ENCODE measurements at places on chromosomes 7 and 10. TPM values are rescaled to one million over a fixed set of nuclear protein-coding genes. Genes with fewer than 3 reads are reported as not detected.
A peak's percentile ranks its signal among the peaks of the same experiment; 100 is the strongest.

The FAM25A gene
- total RNA-seq: 795 TPM

- no peak for DNase-seq
Observed at GRCh38 chr10:110286841-110287240, 17.9 kb downstream of the SMNDC1 start.

GRCh38 chr7:101170617-101171441 is 5.5 kb upstream of the VGF start:
- no peak for DNase-seq

DNA sequence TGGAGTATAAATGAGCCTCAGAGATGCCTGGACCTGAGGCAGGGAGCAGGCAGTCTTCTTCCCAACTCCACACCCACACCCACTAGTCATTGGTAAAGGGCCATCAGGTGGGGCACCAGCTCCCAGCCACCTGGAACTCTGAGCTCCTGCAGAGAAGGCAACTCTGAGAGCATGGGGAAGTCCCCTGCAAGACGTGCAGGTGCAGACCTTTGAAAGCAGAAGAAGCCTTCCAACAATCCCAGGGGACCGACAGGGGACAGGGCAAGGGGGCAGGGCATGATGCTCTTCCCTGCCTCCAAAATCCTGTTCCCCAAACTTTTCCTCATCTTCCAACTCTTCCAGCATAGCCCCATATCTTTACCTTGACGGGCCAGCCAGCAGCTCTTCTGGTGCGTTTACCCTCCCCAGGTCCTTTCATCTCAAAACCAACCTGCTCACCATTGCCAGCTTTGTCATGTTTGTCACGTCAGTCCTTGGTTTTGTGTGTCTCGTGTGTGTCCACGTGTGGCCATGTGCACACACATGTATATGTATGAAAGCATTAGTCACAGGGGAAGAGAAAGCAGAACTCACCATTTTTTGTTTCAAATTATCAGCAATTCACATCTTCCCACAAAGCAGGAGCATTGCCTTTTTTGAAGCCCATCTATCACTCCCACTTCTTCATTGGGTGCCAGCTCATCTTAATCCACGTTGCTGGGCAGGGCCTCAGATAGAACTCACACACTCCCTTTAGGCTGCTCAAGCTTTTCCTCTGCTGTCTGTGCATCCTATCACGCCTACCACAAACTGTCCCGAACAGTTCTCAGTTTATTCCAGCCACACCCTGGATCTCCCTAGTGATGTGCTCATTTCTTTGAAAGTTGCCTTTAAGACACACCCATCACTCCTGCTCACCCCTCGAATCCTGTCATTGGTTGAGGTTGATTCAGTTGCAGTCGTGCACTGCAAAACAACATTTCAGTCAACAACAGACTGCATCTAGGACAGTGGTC is 41.0 kb upstream of the AMPH start:
- DNase-seq: no peak

DNA sequence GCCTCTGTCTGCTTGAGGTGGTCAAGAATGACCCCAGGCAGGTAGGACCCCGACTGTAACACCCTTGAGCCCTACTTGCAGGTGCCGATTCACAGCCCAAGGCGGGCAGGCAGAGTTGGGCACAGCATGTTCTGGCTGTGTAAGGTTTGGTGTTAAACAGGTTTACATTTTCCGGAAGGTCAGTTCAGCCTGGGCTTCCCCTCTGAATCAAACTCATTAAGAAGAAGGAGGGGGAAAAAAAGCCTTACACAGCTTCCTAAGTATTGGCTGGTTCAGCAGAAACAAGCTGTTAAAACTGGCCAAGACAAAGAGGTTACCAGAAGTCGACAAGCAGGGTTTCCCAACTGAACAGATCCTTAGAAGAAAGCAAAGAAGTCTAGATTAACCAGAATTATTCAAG is 132.7 kb downstream of the PRPF18 start:
- no peak for DNase-seq

The CPVL gene
- 10.0 TPM for total RNA-seq

DNA sequence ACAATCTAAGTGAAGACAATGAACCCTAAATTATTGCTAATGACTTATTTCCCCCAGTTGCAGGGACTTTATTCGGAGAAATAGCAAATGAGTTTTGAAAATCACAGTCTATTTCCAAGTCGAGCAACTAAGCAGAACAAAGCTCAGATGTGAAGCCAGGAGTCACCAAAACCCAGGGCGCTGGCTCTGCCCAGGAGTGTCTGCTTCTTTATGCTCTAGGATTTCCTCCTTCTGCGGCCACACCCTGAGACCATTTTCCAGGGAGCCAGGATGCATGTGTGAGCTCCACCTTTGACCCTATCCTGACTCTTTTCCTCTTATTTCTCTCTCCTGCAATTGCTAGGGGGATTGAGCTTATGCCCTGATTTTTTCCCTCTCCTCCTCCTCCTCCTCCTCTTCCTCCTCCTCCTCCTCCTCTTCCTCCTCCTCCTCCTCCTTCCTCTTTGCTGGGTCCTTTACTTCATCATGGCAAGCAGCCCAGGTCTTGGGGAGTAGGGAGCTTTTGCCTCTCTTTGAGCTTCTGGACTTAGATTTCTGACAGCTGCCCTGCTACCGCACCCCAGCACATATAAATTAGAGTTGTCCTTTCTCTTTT is 234.4 kb downstream of the ARL4A start:
- no peak for DNase-seq

The CALHM1 gene
- total RNA-seq: not detected

DNA sequence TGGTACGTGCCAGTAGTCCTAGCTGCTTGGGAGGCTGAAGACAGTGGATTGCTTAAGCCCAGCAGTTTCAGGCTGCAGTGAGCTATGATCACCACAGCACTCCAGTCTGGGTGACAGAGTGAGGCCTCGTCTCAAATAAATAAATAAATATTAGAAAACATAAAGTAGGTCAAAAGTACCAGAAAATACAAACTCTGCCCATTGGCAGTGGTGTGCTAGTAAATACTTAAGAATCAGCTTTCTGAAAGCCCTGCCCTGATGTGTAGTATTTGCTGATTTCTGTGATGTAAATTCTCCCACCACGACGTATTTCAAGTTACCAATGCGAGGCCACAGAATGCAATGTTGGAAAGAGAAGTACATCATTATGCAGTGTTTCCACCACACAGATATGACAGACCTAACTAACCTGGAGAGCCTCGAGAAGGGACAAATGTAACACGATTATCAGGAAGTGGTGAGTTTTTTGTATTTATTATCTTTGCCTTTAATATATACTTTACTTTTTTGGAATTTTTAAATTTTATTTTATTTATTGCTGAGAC is 11.8 kb upstream of the MAP3K8 start:
- DNase-seq: no peak

The AKR1D1 gene
- not detected for total RNA-seq

The NOS3 gene
- total RNA-seq: 4.0 TPM

The OPALIN gene
- total RNA-seq: not detected

The IKZF1 gene
- total RNA-seq: 10.8 TPM

- DNase-seq: no peak
Observed at GRCh38 chr10:96124230-96125141, 5.6 kb upstream of the ZNF518A start.

DNA sequence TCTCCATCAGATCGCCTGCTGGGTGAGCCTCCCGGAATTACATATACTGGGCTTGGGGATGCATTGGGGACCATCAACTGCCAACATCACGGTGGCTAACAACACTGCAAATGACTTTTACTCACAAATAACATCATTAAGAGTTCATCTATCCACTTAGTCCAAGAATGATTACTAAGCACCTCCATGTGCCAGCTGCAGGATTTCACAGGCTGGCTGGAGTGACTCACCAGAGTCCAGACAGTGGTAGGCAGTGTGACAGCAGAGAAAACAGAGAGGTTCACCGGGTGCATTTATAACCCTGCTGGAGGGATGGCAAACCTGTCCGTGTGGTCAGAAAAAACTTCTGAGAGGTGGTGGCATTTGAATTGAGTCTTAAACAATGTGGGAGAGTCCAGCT is 3.2 kb upstream of the IGFBP3 start:
- no peak for DNase-seq

DNA sequence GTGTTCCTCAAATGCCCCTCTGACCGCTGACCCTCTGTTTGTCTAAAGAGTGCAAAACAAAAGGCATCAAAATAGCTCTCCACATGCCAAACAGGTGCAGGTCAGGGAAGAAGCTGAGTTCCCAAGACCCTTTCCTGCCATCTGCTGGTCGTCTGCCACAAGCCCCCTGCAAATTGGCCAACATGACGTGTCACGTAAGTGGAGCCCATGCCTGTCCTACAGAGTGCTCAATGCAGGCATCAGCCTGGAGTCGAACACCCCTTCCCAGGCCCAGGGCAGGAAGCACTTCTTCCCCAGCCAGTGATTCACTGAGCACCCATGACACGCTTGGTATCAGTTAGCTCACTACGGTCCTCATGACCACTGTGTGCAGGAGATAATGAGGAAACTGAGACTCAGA is 14.1 kb downstream of the TMEM72 start:
- DNase-seq: peak; percentile 71

The CPN1 gene
- not detected for total RNA-seq

DNA sequence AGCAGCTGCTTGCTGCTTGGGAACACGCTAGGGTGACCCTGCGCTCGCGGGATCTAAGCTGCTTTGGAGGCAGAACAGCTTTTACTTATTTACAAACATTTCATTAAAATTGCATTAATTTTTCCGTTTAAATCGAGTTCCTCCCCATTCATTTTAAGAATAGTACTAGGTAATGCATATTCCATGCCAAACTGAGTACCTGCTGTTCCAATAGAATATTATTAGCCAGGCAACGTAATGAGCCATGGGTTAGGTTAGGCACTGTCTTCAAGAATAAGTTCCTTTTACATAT is 860 bp downstream of the EXOC6 start:
- no peak for DNase-seq

- no peak for DNase-seq
Observed at GRCh38 chr7:32204361-32205018, 134.3 kb upstream of the PDE1C start.

DNA sequence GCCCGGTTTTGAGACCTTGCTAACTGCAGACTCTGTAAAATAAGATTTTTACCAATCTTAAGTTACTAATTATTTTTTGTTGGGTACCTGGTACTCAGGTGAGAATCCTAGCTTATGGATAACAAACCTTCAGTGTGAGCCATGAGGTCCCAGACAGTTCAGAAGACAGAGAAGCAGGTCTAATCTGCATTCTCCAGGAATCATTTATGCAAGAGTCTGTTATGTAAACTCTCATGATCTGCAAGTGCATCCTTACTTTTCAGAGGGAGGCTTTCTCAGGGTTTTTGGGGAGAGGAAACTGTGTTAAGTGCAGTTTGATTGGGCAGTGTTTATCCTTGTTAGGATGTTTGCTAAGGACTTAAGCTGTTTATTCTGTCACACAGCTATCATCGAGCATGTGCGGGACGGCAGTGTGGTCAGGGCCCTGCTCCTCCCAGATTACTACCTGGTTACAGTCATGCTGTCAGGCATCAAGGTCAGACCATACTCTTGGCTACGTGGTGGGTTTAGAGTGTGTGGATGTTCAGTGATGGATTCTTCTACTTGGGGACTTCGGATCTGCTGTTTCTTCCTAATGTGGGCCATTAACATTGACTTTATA is 50.2 kb downstream of the SND1 start:
- DNase-seq: no peak

GRCh38 chr10:78313048-78313381 is 279.4 kb downstream of the RPS24 start:
- no peak for DNase-seq

The AGR3 gene
- 2.0 TPM for total RNA-seq

DNA sequence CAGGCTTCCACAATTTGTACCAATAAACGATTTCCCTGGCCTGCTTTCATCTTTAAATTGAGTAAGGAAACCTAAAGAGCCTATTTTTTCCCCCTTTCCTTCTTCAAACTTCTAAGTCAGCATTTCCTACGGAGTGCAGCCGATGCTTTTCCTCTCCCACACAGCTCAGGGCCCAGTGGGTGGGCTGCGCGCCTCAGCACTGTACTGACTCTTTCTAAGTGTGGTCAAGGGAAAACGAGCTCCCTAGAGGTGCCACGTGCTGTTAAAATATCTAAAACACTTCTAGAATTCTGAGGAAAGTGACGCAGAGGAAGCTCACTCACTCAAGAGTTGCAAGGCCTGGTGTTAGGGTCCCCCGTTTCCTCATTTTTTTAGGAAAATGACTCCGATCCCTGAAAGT is 29.0 kb downstream of the STEAP1B start:
- no peak for DNase-seq

DNA sequence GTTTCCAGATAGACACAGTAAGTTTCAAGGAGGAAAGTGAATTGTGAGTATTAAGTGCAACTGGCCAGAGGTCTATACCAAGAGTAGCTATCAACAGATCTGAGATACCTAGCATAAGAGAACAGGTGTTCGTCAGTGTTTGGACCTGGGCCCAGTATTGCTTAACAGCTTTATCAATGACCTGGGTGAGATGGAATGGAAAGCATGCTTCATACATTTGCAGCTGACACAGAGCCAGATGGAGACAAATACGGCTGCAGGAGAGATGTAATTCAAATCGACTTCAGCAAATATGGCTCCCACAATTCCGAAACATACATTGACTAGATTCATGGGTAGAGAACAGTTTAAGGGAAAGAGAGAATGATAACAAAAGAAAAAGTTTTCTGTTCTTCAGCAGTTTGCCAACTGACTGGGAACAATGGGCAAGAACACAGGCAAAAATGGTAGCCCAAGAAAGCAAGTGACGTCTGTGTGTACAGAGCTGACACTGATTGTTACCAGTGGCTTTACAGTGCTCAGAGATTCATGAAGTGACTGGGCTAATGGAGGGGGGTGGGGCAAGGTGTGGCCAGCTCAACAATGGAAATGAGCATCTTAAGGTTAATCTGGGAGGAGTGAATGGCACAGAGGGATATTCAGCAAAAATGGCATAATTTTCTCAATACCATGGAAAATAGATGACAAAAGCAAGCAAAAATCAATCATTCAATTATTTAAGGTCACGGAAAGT is 28.0 kb upstream of the COBL start:
- no peak for DNase-seq

The TRIM74 gene
- 0.19 TPM for total RNA-seq

DNA sequence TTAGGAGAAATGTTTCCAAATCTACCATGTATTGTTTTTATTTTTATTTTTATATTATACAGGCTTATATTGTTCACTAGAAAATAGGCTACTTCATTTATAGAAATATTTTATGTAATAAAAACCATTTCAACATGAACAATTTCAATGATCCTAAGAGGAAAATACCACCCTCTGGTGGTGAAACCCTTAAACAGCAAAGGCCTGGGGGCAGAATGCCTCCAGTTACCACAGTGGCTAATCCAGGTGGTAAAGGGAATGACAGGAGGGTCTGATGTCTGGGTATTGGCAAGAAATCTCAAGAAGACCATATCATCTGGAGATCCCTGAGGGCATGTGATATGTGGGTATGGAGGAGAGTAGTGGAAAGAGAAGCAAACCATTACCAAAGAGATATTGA is 19.3 kb downstream of the MACC1 start:
- no peak for DNase-seq

DNA sequence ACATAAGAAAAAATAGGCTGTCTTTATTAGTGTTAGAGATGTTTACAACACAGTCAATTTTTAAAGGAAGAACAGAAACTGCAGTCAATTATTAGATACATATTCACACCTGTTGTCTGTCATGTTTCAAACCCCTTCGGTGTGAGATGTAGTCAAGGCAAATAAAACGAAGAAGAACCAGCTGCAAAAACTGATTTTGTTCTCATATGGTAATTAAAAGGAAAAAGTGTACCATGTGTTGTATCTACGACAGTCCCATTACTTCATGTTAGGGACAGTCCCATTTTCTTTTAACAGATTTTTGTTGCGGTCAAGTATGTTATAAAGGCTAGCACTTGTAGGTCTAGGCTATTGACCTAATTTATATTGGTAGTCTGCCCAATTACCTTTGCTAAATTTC is 149.4 kb downstream of the LRRN3 start:
- DNase-seq: no peak
